ENCODE measurements at places on chromosomes 3 and 15. TPM values are rescaled to one million over a fixed set of nuclear protein-coding genes. Genes with fewer than 3 reads are reported as not detected.

The SUMF1 gene
- 26.6 TPM for total RNA-seq

The MGLL gene
- total RNA-seq: 60.9 TPM

The PCSK6 gene
- total RNA-seq: 0.72 TPM

The LRRIQ4 gene
- not detected for total RNA-seq

The CPNE9 gene
- not detected for total RNA-seq

The TAMM41 gene
- 29.7 TPM for total RNA-seq

The TRIM42 gene
- not detected for total RNA-seq

The SOX14 gene
- not detected for total RNA-seq

The WDR93 gene
- not detected for total RNA-seq

The ERC2 gene
- 15.5 TPM for total RNA-seq

The POPDC2 gene
- total RNA-seq: not detected

The HPS3 gene
- 17.8 TPM for total RNA-seq

The INSYN1 gene
- 0.58 TPM for total RNA-seq

The KATNBL1 gene
- total RNA-seq: 57.9 TPM

The TRPM1 gene
- total RNA-seq: not detected

The GOLGA6B gene
- not detected for total RNA-seq

The SLC27A2 gene
- total RNA-seq: not detected

The ASB14 gene
- not detected for total RNA-seq

The TERB2 gene
- total RNA-seq: not detected

The TAGLN3 gene
- total RNA-seq: not detected

The ZNF80 gene
- total RNA-seq: not detected

The SSUH2 gene
- total RNA-seq: 0.44 TPM

The ANKRD34C gene
- not detected for total RNA-seq

The ERICH6 gene
- not detected for total RNA-seq

The PRKCD gene
- total RNA-seq: 15.5 TPM

The ECE2 gene
- not detected for total RNA-seq

The TWF2 gene
- 82.6 TPM for total RNA-seq

The SLC9C1 gene
- total RNA-seq: 0.09 TPM

The FES gene
- 58.1 TPM for total RNA-seq

The VIPR1 gene
- total RNA-seq: 3.8 TPM

The UACA gene
- total RNA-seq: 270 TPM

The KBTBD13 gene
- total RNA-seq: not detected

The FMN1 gene
- 0.29 TPM for total RNA-seq

The VGLL3 gene
- 4.2 TPM for total RNA-seq
